Right cardiac atrium (tissue), 5 donors: ENCODE measurements at places on chromosomes 16 and 17. TPM values are rescaled to one million over a fixed set of nuclear protein-coding genes. Genes with fewer than 3 reads are reported as not detected.

DNA sequence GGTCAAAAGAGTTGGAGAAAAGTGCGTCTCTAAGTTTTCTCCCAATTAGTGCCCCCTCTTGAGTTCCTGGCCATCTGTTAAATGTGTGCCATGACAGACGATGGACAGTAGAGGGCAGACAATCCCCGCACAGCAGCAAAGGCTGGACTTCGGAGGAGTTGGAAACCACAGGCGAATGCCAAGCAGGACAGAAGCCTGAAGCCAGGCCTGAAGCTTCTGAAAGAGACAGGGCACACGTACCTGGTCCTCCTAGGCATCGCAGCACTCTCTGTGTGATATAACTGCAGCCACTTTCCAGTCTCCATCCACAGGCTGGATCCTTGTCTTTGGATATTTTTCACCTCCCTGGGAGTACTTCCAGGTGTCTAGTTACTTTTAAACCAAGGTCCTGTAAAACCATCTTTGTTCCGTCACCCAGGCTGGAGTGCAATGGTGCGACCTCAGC is 14.5 kb downstream of the C17orf100 start:
- peak; percentile 77 for DNase-seq

DNA sequence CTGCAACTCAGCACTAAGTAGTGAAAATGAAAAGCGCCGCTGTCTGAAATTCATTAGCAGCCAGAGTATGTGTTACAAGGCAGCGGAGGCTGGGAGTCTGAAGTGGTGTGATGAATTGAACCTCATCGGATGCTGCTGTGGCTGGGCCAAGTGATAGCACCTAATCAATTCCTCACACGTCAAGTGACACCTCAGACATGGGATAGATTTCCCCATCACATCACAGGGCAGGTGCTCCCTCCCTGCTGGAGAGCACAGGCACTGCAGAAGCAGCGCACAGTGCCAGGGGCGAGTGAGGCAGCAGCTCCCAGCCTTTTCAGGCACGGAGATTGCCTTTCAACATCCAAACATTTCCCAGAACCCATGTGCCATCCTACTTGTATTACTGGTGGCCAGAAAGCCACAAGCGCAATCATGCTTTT is 32.2 kb downstream of the DRC3 start:
- DNase-seq, result no peak

GRCh38 chr16:20074099-20074991 is 655 bp upstream of the GPR139 start:
- no peak for DNase-seq

- no peak for DNase-seq
Observed at GRCh38 chr16:31436221-31437045, 6.2 kb downstream of the ZNF843 start.

The RMI2 gene
- total RNA-seq, result 0.97 TPM
